Stimulated activated CD4-positive, alpha-beta T cell treated with anti-CD3 and anti-CD28 coated beads, Interleukin-4, amount 100 ng/mL, for 48 hours (primary cell): ENCODE measurements at places on chromosomes 1 and 21.

GRCh38 chr1:208990456-208990855 is 593.1 kb upstream of the CAMK1G start:
- no peak for DNase-seq

- DNase-seq = peak; percentile 62
These were observed 12.5 kb upstream of the SARS1 start for GRCh38 chr1:109201123-109201703.

DNA sequence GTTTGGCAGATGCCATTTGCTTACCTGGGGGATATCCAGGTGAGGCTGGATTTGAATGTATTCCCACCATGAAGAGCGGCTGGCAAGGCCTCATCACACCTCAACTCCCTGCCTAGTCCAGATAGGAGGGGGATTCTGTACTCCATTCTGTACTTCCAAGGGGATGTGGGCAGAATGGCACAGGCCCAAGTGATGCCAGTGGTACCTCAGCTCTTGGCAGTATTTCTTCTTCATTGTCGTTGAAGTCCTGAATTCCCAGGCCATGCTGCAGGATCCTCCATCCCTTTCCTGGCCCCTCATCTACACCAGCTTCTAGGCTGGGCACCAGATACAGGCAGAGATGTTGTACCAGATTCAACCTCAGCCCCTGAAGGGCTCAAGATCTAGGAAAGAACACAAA is 47.9 kb downstream of the KLHDC7A start:
- DNase-seq = no peak

DNA sequence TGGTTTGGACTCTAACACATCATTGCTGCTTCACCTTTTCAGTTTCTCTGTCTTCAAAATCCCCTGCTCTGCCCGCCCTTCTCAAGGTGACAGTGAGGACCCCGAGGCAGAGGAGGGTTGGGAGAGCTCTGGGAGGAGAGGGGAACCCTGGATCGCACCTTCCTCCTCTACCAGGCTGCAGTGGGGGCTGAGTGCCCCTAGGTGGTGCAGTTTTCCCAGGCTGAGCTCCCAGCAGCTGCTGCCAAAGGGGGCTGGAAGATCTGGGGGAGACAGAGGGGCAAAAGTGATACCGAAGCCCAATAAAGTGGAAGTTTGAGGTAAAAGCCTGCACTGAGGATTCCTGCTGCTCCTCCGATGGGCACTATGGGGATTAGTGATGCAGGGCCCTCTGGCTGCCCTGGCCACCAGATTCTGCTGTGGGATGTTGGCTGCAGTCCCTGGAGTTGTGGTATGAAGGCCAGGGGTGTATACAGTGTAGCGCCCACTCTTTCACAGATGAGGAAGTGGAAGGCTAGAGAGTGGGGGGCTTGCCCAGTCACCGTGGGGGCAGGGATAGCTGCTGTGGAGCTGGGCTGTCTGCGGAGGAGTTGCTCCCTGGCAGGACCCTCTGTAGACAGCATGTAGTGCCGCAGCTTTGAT is 40.7 kb upstream of the SCMH1 start:
- peak; percentile 16 for DNase-seq

- DNase-seq = no peak
These were observed 423.1 kb downstream of the HLX start for GRCh38 chr1:221302357-221302756.

- DNase-seq = no peak
These were observed 366.9 kb downstream of the TGFB2 start for GRCh38 chr1:218711884-218712674.

- no peak for DNase-seq
These were observed 25.4 kb downstream of the OLFM3 start for GRCh38 chr1:101971304-101971703.
